ENCODE measurements at places on chromosomes 2 and 18. TPM values are rescaled to one million over a fixed set of nuclear protein-coding genes. Genes with fewer than 3 reads are reported as not detected.
A peak's percentile ranks its signal among the peaks of the same experiment; 100 is the strongest.

DNA sequence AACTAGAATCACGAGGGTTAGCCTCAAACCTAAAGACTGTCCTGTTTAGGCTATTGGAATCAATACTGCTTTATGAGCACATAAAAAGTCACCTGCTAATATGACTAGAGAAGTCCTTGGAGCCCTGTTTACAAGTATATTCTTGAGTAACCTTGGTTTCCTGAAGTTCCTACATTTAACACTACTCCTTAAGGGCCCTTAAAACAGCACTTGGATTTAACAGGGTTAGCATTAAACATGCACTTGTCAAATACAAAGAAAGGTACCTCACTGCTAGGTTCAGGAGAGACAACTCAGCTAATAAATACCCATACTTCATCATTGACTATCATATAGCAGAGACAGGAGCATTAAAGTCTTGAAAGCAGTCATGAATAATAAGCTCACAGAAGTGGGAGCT, 96.7 kb downstream of the SLC5A7 start:
- no peaks in the 10 kb centered on the region for H3K27me3 ChIP-seq
- no peak for DNase-seq
- H3K36me3 ChIP-seq: peaks cover 14% of the 10 kb centered on the region
- no peak overlapping the region for H3K4me3 ChIP-seq
- no peak overlapping the region for H3K27ac ChIP-seq
- H3K4me1 ChIP-seq: peaks cover 9% of the 10 kb centered on the region

The CASP10 gene
- total RNA-seq: 38.6 TPM

DNA sequence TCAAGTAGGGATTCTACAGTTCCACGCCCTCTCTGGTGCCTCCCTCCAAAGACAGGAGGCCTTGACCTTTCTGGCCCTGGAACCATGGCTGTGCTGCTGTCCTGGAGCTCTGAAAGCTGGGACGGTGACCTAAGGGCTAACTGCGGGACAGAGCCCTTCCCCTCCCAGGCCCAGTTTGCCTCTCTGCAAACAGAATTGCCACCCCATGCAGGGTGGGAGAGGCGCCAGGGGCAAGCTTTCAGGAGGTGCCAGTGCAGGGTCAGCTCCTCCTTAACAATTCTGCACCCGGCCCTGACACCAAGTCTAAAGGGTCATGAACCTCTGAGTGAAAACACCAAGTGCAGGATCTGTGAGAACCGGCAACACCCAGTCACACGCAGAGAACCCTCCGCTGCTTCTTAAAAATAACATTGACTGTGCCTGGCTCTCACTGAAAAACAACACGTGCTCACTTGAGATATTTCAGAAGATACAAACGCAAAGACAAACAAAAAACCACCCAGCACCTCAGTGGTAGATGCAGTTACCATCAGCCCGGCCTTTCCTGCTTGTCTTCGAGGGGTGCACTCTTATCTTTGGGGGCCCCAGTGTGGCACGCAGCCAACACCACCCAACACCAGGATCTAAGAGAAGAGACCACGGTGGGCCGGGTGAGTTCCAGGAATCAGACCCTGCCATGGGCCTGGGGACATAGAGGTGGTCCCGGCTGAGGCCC, 1.1 kb upstream of the SNED1 start:
- no peak for DNase-seq
- H3K36me3 ChIP-seq: peaks cover 10% of the 10 kb centered on the region
- H3K4me3 ChIP-seq: peak overlapping the region; percentile 24
- peaks cover 3% of the 10 kb centered on the region for H3K4me1 ChIP-seq

The GALR1 gene
- not detected for total RNA-seq

- no peak overlapping the region for H3K27ac ChIP-seq
- DNase-seq: peak; percentile 50
- peaks cover 4% of the 10 kb centered on the region for H3K36me3 ChIP-seq
Observed at GRCh38 chr2:109129356-109129920, 433 bp downstream of the SH3RF3 start.

DNA sequence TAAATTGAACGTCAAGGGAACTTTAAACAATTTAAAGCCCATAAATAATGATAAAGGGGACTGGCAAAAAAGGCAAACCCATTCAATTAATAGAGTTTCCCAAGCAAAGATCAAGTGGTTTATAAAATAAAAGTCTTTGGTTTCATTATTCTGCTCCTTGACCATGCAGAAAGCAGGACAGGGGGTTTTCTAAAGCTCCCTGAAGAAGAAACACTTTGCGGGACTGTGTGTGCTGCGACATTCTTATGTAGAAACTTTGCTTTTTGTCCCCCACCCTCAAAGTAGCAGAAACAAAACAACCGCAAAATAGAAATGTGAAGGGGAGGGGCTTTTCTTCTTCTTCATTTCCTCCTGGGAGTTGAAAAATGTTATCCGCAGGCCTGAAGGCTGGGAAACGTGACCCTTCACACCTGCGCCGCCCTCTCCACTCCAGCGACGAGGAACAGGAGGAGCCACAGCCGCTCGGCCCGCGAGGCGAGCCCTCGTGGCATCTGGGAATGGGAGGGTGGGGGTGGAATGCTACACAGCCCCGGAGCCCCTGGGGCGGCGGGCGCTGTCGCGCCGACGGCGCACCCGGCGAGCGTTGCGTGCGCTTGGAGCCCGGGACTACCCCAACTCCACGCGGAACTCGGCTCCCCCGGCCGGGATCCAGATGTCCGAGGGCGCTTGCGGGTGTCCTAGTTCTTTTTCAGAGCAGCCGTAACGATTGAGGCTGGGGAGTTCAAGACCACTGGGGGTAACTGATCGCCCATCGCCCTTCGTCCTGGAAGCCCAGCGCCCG, 4.3 kb upstream of the GBX2 start:
- H3K36me3 ChIP-seq: no peaks in the 10 kb centered on the region
- H3K4me3 ChIP-seq: no peak overlapping the region
- no peak overlapping the region for H3K27ac ChIP-seq
- DNase-seq: no peak
- H3K4me1 ChIP-seq: peaks cover 34% of the 10 kb centered on the region

DNA sequence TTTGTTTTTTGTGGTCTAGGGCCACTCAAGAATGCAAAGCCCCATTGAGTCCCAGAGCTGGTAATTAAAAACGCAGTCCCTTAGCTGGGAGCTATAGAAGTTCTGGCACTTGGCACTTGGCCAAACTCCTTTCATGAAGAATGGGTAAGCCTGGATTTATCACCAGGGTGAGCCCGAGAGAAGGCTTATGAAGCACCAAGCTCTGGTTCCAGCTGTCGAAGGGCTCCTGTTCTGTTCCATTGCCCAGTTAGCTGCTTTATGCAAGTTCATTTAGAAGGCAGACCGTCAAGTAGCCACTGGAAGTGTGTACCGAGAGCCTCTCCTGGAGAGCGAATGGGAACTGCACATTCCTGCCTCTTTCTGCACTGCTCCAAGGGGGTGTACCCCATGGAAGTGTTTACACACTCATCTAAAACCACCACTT, 14.2 kb downstream of the ECEL1 start:
- no peaks in the 10 kb centered on the region for H3K27me3 ChIP-seq
- H3K4me1 ChIP-seq: peaks cover 2% of the 10 kb centered on the region
- no peak overlapping the region for H3K27ac ChIP-seq

The SERPINB3 gene
- not detected for total RNA-seq

- no peak overlapping the region for H3K4me3 ChIP-seq
- no peaks in the 10 kb centered on the region for H3K27me3 ChIP-seq
- H3K27ac ChIP-seq: no peak overlapping the region
Observed at GRCh38 chr18:30489890-30490643, 552.5 kb downstream of the DSC3 start.

GRCh38 chr2:161170958-161171932, 11.0 kb downstream of the TANK start:
- H3K4me3 ChIP-seq: no peak overlapping the region
- no peak overlapping the region for H3K27ac ChIP-seq
- no peak for DNase-seq
- no peaks in the 10 kb centered on the region for H3K36me3 ChIP-seq
- H3K27me3 ChIP-seq: no peaks in the 10 kb centered on the region

- H3K27ac ChIP-seq: no peak overlapping the region
- H3K4me3 ChIP-seq: no peak overlapping the region
- no peaks in the 10 kb centered on the region for H3K27me3 ChIP-seq
- H3K36me3 ChIP-seq: peaks cover 3% of the 10 kb centered on the region
- peaks cover 4% of the 10 kb centered on the region for H3K4me1 ChIP-seq
Observed at GRCh38 chr2:232103140-232103737, 141.7 kb downstream of the DIS3L2 start.

DNA sequence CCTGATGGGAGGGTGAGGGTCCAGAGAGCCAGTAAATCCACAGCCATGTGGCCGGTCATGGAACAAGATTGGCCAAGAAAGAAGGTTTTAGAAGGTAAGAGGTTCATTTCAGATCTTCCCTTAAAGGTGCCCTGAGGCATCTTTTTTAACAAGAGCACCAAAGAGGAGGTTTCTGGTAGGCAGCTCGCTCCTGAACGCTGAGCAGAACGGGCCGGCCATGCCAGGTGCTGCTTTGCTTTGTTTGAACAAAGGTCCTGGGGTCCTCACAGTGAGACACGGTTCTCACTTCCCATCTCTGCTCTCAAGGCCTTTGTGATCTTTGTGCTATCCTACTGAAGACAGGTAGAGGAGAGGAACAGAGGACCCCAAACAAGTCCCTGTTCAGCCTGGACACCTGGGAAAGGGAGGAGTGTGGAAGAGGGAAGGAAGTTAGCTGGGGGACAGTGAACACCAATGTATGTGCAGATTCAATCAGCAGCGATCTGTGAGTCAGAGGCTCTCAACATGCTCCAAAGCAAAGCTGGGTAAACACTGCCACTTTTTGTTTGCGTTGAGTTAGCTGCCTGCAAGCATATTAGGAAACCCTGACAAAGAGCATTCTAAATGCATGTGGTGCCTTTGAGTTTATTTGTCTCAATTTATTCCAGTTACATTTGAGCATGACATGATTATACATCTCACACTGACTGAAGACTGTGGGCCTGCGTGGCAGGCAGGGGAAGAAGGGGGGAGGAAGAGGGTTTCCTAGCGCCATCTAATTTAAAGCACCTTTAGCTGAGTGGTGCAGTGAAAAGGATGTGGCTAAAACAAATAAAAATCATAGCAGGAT, 102.4 kb downstream of the ASB1 start:
- no peak overlapping the region for H3K27ac ChIP-seq
- DNase-seq: no peak
- peaks cover 11% of the 10 kb centered on the region for H3K36me3 ChIP-seq
- peaks cover 8% of the 10 kb centered on the region for H3K27me3 ChIP-seq
- peaks cover 2% of the 10 kb centered on the region for H3K4me1 ChIP-seq

GRCh38 chr2:75920859-75921551, 210.3 kb upstream of the GCFC2 start:
- no peak for DNase-seq
- no peak overlapping the region for H3K27ac ChIP-seq
- H3K36me3 ChIP-seq: no peaks in the 10 kb centered on the region
- H3K4me3 ChIP-seq: no peak overlapping the region
- H3K27me3 ChIP-seq: no peaks in the 10 kb centered on the region
- no peaks in the 10 kb centered on the region for H3K4me1 ChIP-seq

The PLCD4 gene
- 90.2 TPM for total RNA-seq

GRCh38 chr2:174281736-174282135, 33.4 kb upstream of the OLA1 start:
- no peak overlapping the region for H3K4me3 ChIP-seq
- no peak for DNase-seq
- H3K4me1 ChIP-seq: no peaks in the 10 kb centered on the region
- peaks cover 2% of the 10 kb centered on the region for H3K27me3 ChIP-seq

The LOXHD1 gene
- total RNA-seq: 0.23 TPM

The RIT2 gene
- not detected for total RNA-seq

The RUFY4 gene
- total RNA-seq: not detected

GRCh38 chr2:152492911-152493310, 157.9 kb downstream of the FMNL2 start:
- no peaks in the 10 kb centered on the region for H3K36me3 ChIP-seq
- H3K27ac ChIP-seq: peak overlapping the region; percentile 76
- H3K4me3 ChIP-seq: no peak overlapping the region
- H3K27me3 ChIP-seq: peaks cover 4% of the 10 kb centered on the region

The REG3A gene
- total RNA-seq: not detected

- no peak overlapping the region for H3K27ac ChIP-seq
- H3K4me3 ChIP-seq: no peak overlapping the region
- DNase-seq: no peak
- no peaks in the 10 kb centered on the region for H3K36me3 ChIP-seq
- no peaks in the 10 kb centered on the region for H3K27me3 ChIP-seq
Observed at GRCh38 chr2:68375582-68375981, 10.5 kb downstream of the PLEK start.

The PROM2 gene
- total RNA-seq: 0.62 TPM

- no peak overlapping the region for H3K27ac ChIP-seq
Observed at GRCh38 chr2:23135481-23136100, 249.4 kb upstream of the KLHL29 start.

GRCh38 chr2:45898819-45899218, 247.3 kb downstream of the PRKCE start:
- no peak overlapping the region for H3K4me3 ChIP-seq
- no peaks in the 10 kb centered on the region for H3K36me3 ChIP-seq
- DNase-seq: no peak
- H3K27me3 ChIP-seq: peaks cover 3% of the 10 kb centered on the region
- no peak overlapping the region for H3K27ac ChIP-seq
- H3K4me1 ChIP-seq: no peaks in the 10 kb centered on the region

DNA sequence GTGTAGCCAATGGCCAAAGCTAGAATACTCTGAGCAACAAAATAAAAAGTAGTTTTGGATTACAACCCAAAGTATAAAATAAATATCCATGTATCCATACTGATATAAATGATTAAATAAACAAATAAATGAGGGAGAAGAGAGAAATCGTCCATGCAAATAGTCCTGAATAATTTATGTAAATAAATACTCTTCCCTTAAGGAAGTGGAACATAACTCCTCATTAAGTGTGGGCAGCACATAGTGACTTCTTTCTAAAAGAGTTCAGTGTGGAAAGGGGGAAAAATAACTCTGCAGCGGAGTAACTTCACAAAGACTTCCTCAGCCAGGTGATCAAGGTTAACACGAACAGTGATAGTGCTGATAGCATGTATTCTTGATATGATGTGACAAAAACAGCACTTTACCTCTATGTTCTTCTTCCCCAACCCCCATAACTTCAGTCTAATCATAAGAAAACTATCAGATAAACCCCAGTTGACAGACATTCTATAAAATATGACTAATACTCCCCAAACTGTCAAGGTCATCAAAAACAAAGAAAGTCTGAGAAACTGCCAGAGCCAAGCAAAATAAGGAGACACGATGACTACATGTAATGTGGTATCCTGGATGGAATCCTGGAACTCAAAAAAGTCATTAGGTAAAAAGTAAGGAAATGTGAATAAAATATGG, 30.7 kb downstream of the METTL8 start:
- H3K4me1 ChIP-seq: no peaks in the 10 kb centered on the region
- DNase-seq: no peak
- H3K27ac ChIP-seq: no peak overlapping the region
- H3K36me3 ChIP-seq: no peaks in the 10 kb centered on the region

DNA sequence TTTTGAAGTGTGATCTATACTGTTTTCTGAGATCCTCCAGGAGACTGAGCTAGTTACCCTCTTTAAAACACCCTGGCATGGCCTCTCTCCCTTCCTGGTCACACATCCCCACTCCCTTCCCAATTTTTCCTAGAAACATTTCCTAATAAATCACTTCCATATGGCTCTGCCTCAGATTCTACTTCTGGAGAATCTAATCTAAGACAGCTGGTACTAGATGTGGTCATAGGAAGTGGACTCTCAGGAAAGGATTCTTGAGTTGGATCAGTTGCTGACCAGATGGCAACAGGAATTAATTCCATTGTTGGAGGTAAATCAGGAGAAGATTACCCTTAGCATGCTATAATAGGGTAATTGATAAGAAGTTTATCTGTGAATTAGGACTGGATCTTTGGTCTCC, 310.5 kb downstream of the SATB2 start:
- H3K36me3 ChIP-seq: no peaks in the 10 kb centered on the region
- no peak for DNase-seq
- H3K27me3 ChIP-seq: peaks cover 4% of the 10 kb centered on the region
- H3K27ac ChIP-seq: no peak overlapping the region

The ID2 gene
- total RNA-seq: 9.4 TPM

GRCh38 chr2:113888641-113889470, 1.0 kb upstream of the ACTR3 start:
- no peak for DNase-seq
- H3K27me3 ChIP-seq: peaks cover 17% of the 10 kb centered on the region
- H3K4me1 ChIP-seq: peaks cover 42% of the 10 kb centered on the region
- H3K36me3 ChIP-seq: peaks cover 18% of the 10 kb centered on the region
- peak overlapping the region; percentile 99 for H3K27ac ChIP-seq
